Thoracic aorta (tissue), 2 donors: ENCODE measurements at places on chromosomes 6 and 20. TPM values are rescaled to one million over a fixed set of nuclear protein-coding genes. Genes with fewer than 3 reads are reported as not detected.

- no peaks in the 10 kb centered on the region for H3K27me3 ChIP-seq
- no peak overlapping the region for H3K4me3 ChIP-seq
These were observed 110.2 kb downstream of the PHF3 start for GRCh38 chr6:63745784-63746183.

- no peak overlapping the region for H3K4me3 ChIP-seq
- H3K27ac ChIP-seq: no peak overlapping the region
- DNase-seq: no peak
- no peaks in the 10 kb centered on the region for H3K36me3 ChIP-seq
These were observed 209.4 kb upstream of the JAG1 start for GRCh38 chr20:10883166-10883565.

DNA sequence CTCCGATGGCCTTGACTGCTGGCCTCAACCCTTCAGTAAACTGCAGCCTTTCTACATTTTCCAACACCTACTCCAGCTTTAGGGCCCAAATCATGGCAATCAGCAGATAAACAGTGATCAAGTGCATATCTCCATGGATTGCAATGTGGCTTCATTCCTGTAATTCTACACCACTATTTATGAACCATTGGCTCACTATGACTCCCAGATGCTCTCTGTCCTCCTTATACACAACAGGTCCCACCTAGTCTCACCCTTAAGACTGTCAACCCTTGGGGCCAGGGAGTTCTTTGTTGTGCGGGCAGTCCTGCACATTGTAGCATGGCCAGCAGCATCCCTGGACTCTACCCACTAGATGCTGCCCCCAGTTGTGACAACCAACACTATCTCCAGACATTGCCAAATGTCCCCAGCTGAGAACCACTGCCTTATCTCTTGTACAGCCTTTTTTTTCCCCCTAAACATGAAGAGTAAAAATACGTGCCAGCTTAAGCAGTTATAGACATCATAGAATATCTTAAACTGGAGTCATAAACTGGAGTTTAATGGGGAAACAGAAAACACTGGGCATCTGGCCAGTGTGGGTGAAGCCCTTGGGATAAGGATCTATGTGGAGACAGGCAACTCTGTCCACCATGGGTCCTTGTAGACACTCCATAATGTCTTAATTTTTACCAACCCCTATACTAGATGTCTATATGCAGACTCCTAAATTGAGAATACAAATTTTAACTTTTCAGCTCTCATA lies 21.1 kb downstream of the MRPL14 start:
- no peak for DNase-seq
- H3K27ac ChIP-seq: no peak overlapping the region
- peaks cover 19% of the 10 kb centered on the region for H3K36me3 ChIP-seq
- no peaks in the 10 kb centered on the region for H3K27me3 ChIP-seq
- no peaks in the 10 kb centered on the region for H3K4me1 ChIP-seq

GRCh38 chr6:12114055-12114503 lies 102.0 kb downstream of the HIVEP1 start:
- H3K36me3 ChIP-seq: peaks cover 6% of the 10 kb centered on the region
- H3K27me3 ChIP-seq: no peaks in the 10 kb centered on the region
- H3K4me1 ChIP-seq: no peaks in the 10 kb centered on the region
- DNase-seq: no peak
- H3K4me3 ChIP-seq: no peak overlapping the region

DNA sequence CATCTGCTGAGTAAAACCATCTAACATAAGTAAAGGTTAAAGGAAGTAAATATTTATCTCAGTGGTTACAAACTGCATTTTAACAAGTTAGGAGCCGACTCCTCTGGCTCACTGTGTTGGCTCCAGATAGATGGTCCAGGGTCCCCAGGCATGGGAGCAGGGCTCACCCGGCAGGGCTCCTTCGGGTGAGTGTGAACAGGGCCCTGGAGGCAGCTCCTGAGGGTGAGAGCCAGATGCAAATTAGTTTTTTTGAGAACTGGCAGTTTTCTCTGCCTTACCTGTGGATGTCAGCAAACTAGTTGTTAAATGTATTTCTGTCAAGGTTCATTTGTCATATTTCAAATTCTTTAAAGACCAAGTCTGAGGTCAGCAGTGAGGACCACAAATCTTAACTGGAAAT lies 21.5 kb downstream of the TPBG start:
- DNase-seq: no peak
- no peaks in the 10 kb centered on the region for H3K4me1 ChIP-seq
- no peak overlapping the region for H3K27ac ChIP-seq
- H3K4me3 ChIP-seq: no peak overlapping the region
- no peaks in the 10 kb centered on the region for H3K27me3 ChIP-seq
- no peaks in the 10 kb centered on the region for H3K36me3 ChIP-seq

DNA sequence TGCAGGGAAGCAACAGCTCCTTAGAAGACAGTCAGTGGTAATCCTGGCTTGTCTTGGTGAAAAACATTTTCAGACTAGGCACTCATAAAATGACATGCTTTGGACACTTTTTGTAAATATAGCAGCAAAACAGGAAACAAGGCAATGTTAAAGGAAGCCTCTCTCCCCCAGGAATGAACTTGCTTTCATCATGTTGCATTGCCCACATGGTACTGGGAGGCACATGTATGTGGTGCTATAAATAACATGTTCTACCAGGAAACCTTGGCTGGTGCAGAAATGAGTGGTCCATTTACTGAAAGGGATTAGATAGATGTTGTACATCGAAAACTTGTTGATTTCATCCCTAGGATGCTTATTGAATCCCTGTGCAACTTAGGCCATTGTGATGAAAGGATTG lies 121.4 kb upstream of the RREB1 start:
- no peak for DNase-seq
- H3K36me3 ChIP-seq: no peaks in the 10 kb centered on the region
- no peaks in the 10 kb centered on the region for H3K27me3 ChIP-seq
- no peak overlapping the region for H3K4me3 ChIP-seq
- no peak overlapping the region for H3K27ac ChIP-seq
- no peaks in the 10 kb centered on the region for H3K4me1 ChIP-seq

Gene PRPH2
- total RNA-seq: 0.78 TPM

Gene MRAP2
- total RNA-seq: 104 TPM

Gene MYB
- not detected for total RNA-seq

Gene NFKBIL1
- total RNA-seq: 23.8 TPM
